Endodermal cell (in vitro differentiated cells): ENCODE measurements at places on chromosomes 2 and 18. TPM values are rescaled to one million over a fixed set of nuclear protein-coding genes. Genes with fewer than 3 reads are reported as not detected.

DNA sequence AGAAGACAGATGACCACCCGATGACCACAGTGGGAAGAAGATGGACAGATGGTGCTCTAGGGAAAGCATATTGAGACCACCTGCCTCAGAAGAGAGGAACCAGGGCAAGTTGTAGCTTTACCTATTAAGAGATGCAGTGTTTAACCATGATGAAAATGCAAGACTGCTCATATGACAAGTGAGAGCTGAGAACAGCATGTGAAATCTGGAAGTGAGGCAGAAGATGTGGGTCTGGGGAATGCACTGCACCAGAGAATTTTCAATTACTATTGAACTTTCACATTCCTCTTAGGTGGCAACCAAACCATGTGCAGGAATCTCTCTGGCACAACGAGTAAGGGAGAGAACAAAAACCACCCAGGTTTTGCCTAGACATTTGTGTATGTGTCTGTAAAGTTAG, 184.8 kb upstream of the CRIM1 start:
- no peak overlapping the region for H3K27ac ChIP-seq
- H3K4me1 ChIP-seq: no peaks in the 10 kb centered on the region
- DNase-seq: no peak
- no peaks in the 10 kb centered on the region for H3K27me3 ChIP-seq

DNA sequence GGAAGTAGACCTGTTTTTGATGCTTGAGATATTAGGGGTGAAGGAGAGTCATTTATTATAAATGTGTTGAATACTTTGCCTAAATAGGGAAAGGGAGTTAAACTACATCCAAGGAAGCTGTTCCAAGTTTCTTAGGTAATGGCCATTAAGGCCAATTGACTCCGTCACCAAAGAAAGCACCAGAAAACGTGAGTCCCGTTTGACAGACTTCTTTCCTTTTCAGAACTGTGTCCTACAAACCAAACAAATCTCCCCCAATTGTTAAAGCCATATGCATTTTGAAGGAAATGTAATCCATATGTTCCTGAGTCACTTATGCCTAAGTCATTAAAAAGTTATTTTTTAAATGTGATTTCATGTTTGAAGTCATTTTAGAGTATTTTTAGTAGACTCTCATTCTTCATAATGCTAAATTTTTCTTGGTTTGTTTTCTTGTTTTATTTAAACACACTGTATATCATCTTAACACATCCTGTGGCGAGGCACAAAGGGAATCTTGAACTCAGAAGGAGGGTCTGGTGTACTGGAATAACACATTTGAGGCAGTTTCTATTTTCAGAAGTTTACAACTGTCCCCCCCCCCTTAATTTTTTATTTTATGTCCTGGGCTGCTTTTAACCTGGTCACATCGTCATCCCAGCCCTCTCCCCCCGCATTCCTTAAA, 133.7 kb downstream of the RHBDD1 start:
- no peaks in the 10 kb centered on the region for H3K27me3 ChIP-seq
- no peak overlapping the region for H3K27ac ChIP-seq
- DNase-seq: no peak

DNA sequence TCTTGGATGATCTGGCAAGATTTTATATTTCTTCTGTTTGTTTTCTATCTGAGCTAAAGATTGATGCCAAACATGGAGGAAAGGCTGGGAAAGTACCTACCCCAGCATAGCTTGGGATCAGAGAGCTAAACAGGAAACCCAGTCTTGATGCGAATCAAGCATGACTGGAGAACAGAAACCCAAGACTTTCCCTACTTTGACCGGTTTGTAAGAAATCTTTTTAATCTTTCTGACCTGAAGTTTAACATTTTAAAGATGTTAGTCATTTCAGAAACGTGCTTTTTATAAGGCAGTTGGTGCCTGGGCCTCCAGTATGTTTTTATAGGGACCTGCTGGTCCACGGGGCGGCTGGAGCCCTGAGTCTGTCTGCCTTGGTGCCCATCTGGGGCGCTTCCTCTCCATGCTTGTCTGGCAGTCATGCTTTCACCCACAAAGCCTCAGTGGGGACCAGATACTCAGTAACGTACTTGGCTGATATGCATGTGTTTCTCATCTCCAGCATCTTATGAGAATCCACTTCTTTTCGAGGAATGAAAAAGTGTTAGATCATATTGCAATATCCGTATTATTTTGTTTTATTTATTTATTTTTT, 266.5 kb downstream of the PTGR3 start:
- H3K4me1 ChIP-seq: no peaks in the 10 kb centered on the region
- no peak overlapping the region for H3K4me3 ChIP-seq
- H3K27me3 ChIP-seq: no peaks in the 10 kb centered on the region
- DNase-seq: no peak

- no peaks in the 10 kb centered on the region for H3K27me3 ChIP-seq
- peak; percentile 24 for DNase-seq
- H3K36me3 ChIP-seq: peaks cover 17% of the 10 kb centered on the region
- H3K4me3 ChIP-seq: no peak overlapping the region
- H3K4me1 ChIP-seq: no peaks in the 10 kb centered on the region
Measured at GRCh38 chr2:3209258-3209657, 168.4 kb downstream of the EIPR1 start.

GRCh38 chr18:26406324-26406723, 142.0 kb downstream of the KCTD1 start:
- DNase-seq: no peak
- H3K36me3 ChIP-seq: no peaks in the 10 kb centered on the region
- no peaks in the 10 kb centered on the region for H3K27me3 ChIP-seq
- no peaks in the 10 kb centered on the region for H3K4me1 ChIP-seq
- no peak overlapping the region for H3K27ac ChIP-seq
- H3K4me3 ChIP-seq: no peak overlapping the region

Gene ATP8B1
- 0.74 to 4.1 TPM (median 1.7 TPM) in 3 replicates for total RNA-seq

Gene RHOB
- total RNA-seq: 47.0 and 53.0 TPM in 2 replicates
